ENCODE measurements at places on chromosomes 12 and 14. TPM values are rescaled to one million over a fixed set of nuclear protein-coding genes. Genes with fewer than 3 reads are reported as not detected.
A peak's percentile ranks its signal among the peaks of the same experiment; 100 is the strongest.

GRCh38 chr12:52007158-52007921, 594 bp downstream of the TAMALIN start:
- DNase-seq: no peak

- DNase-seq: no peak
Measured at GRCh38 chr12:93441081-93441616, 598 bp downstream of the UBE2N start.

GRCh38 chr12:68560851-68561422, 49.8 kb upstream of the RAP1B start:
- DNase-seq: no peak

GRCh38 chr14:20801726-20802125, 918 bp downstream of the RNASE1 start:
- DNase-seq: no peak

DNA sequence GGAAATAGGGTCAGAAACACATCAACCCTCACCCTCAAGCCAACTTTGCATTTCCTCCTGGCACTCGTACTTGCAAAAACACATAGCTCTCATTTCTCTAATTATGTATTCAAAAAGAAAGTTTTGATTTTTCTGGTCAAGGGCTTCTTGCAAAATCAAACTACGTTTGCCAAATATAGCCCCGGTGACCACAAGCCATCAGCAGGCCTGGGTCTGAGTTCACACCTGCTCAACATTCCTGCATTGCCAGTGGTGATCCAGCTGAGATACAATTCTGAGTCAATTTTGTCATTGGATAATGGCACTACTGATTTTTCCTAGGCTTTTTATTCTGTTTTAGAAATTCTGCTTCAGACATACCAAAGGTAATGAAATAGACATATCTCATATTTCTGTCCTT, 10.7 kb upstream of the BHLHE41 start:
- no peak for DNase-seq

GRCh38 chr12:4918950-4919660, 9.4 kb downstream of the KCNA1 start:
- DNase-seq: peak; percentile 76

DNA sequence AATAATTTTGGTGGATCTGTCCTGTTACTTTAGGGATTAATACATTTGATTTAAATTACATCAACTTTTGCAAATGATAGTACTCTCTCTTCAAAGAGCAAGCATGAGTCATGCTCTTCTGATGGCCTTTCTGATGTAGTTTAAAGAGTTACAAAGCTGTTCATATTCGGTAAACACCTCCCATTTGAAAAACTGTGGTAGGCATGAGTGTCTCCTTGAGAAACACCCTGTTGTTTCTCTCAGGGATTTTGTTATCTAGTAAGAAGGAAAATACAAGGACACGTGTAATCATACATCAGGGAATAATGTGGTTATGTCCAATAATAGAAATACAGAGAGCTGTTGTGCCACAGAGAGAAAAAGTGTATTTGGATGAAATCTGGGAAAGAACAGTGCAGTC, 53.3 kb upstream of the E2F7 start:
- DNase-seq: no peak

- DNase-seq: no peak
Measured at GRCh38 chr12:4432878-4433744, 12.5 kb downstream of the FGF6 start.

DNA sequence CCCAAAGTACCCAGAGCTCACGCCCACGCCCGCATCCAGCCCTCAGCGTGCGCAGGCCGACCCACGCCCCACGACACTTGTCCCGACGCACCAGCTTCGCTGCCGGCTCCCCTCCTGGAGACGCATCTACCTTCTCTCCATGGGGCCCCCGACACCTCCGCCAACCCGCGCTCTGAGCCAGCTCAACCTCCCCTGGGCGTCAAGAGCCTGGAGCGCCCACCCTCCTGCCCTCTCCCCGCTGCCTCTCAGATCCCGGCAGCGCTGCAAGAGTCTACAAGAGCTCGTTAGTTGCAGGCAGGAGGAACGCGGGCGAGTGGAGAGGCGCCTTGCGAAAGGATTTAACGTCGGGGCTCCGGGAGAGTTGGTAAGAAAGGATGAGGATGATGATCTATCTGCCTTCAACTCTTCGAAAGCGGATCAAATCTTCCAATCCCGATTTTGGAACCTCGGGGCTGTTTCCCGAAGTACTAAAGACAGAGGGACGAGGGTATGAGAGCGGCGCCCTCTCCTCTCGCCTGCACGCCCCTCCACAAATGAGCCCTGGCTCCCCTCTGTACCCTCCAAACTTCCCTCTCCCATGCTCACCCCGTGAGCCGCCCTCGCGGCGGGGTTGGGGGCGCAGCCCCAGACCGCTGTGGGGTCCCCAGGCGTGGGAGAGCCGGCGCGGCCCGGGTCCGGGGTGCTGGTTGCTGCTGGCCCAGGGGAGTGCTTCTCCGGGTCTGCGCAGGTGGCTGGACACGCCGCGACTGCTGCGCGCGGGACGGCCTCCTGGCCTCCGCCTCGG, 979 bp downstream of the LTBP2 start:
- no peak for DNase-seq

AGAP2 gene
- total RNA-seq: 11.0 TPM
